ENCODE measurements at places on chromosomes 7 and 10.
A peak's percentile ranks its signal among the peaks of the same experiment; 100 is the strongest.

DNA sequence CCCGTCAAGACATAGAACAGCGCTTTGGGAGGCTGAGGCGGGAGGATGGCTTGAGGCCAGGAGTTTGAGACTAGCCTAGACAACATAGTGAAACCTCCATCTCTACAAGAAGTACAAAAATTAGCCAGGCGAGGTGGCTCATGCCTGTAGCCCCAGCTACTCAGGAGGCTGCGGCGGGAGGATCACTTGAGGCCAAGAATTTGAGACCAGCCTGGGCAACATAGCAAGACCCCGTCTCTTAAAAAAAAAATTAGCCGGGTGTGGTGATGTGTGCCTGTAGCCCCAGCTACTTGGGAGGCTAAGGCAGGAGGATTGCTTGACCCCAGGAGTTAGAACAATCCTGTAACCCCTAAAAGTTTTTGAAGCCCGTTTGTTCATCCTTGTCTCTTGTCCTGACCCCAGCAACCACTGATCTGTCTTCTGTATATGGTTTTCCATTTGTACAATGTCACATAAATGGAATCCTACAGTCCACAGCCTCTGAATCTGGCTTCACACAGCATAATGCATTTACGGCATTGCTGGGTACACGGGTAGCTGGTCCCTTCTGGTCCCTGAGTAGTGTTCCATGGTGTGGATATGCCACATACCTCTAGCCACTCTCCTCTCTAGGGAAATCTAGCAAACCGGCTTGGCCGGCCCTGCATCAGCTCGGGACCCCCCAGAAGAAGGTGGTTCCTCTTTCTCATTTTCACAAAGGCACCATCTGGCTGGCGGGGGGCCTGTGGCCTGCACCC, 8.4 kb downstream of the GTF2IRD1 start:
- DNase-seq, result no peak

DNA sequence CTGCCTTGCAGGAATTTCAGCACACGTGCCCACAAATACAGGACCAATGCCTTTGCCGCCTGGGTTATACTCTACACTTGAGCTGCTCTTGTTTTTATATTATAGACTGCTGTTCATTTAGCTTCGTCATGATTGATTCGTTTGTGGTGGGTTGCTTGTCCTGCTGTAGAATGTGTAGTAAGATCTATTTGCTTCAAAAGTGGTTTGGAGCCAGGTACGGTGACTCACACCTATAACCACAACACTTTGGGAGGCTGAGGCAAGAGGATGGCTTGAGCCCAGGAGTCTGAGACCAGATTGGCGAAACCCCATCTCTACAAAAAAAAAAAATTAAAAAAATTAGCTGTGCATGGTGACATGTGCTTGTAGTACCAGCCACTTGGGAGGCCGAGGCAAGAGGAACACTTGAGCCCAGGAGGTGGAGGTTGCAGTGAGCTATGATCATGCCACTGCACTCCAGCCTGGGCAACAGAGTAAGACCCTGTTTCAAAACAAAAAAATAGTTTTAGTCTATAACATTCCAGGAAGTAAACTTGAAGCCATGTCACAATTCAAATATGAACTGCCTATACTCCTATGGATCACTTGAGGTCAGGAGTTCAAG, 9.0 kb upstream of the RHBDD2 start:
- no peak for DNase-seq

DNA sequence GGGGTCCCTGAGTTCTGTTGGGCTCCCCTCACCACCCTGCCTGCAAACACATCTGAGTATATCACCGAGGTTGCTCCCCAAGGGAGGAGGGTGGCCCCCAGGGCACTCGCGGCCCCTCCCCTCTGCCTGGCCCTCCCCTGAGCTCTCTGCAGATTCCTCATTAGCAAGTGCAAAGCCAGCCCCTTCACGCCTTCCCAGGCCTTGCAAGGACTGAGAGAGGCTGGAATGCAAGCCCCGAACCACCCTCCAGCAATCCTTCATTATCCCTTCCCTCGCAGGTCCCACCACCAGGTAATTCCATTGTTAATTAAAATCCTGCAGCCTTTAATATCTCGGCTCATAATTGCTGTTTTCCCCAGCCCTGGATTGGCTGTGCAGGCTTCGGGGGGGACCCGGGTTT, 35.3 kb upstream of the MYL10 start:
- no peak for DNase-seq

DNA sequence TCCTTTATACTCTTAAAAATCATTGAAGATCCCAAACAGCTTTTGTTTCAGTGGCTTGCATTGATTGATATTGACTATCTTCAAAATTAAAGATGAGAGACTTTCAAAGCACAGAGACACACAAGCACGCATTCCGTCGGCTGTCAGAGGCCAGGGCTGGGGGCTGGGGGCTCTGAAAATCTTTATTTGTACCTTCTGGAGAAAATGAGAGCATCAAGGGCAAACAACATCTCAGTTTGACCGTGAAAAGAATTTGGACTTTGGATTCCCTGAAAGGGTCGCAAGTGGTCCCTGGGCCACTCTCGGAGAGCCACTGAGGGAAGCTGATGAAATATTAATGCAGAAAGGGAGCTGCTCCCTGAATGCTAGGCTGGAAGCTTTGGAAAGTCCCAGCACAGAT, 96.4 kb downstream of the CHST15 start:
- DNase-seq, result no peak

- peak; percentile 64 for DNase-seq
These were observed 118.9 kb upstream of the NRP1 start for GRCh38 chr10:33453081-33454025.

- DNase-seq, result no peak
These were observed 1127.7 kb downstream of the REEP3 start for GRCh38 chr10:64648915-64649314.

- DNase-seq, result no peak
These were observed 80.2 kb upstream of the MSRB2 start for GRCh38 chr10:23015021-23015707.

DNA sequence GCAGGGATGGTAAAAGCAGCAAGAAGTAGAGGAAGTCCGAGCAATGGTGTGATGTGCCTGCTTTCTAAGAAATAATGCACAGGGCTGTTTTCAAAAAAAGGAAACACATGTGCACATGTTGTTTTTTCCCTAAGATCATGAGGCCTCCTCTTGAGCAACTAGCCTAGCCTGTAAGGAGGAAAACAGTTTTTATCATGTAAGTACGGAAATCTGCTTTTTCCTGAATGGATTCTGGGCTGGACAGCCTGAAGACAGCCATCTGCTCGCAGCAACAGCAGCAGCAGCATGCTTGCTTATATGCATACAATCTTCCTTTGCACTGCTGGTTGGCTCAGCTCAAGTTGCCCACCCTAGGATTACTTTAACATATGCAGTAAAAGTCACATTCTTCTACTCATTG, 87.1 kb downstream of the HIBADH start:
- no peak for DNase-seq

DNA sequence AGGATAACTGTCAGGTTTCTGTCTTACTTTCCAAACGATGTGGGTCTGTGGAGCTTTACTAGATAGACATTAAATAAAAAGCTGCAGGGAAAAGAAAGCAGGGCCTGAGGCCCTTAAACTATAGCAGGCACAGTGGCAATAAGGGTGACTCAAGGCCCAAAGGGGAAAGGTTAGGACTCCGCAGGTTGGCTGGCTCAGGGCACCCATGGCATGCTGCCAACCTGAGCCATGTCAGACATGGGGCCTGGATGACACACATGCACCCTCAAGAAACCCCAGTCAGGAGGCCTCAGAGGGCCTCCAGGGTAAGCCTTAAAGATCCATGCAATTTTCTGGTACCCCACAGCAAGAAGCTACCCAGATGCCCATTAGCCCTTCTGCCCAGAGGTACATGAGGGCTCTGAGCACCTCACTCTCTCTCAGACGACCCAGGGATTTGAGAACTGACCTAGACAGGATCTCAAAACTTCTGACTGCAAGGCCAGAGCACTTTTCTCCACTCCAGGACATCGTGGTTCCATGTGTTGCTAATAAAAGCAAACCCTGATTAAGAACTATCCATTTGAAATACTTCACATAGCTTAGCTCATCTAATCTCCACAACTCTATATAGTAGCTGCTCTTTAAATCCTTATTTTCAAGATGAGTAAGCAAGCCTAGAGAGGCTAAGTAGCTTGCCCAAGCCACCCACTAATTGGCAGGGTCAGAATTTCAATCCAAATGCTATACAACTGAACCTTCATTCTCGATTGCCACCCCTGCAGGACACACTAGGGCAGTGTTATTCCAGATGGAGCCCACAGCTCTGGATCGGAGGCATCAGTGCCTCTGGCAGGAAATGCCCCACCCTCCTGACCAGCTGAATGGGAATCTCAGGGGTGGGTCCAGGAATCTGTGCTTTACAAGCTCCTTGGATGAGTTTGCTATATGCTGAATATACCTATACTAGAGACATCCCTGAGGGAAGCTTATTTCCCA, 132.5 kb upstream of the EFCAB10 start:
- DNase-seq, result no peak

- DNase-seq, result peak; percentile 61
These were observed 46.6 kb downstream of the WDR37 start for GRCh38 chr10:1102831-1103230.

DNA sequence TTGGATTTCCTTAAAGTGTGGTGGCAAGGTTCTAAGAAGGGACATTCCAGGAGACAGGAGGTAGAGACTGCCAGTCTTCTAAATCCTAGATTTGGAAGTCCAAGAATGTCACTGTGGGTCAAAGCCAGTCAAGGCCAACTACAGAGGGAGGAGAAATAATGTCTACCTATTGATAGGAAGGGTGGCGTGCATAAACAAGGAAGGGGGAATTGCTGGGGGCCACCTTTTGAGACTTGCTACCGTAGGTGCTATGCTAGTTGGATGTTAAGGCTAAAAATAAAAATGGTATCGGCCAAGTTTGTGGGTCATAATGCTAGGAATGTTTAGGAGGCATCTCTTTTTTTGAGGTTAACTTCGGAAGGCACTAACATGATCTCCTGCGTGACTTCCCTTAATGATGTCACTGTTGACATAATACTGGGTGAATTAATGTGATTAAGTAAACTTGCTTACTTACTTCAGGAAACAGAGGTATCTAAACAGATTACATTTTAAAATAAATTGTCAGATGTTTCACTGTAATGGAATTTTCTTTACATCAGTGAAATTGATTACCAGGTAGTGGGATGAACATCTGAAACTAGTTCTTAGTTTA, 4.8 kb downstream of the BTRC start:
- peak; percentile 95 for DNase-seq

Data from IMR-90 (cell line).